ENCODE measurements at places on chromosomes 16 and 17.

- no peak for DNase-seq
Observed at GRCh38 chr16:54241525-54241924, 45.1 kb downstream of the IRX3 start.

- no peak for DNase-seq
Observed at GRCh38 chr16:63978240-63978639, 1143.6 kb downstream of the CDH11 start.

DNA sequence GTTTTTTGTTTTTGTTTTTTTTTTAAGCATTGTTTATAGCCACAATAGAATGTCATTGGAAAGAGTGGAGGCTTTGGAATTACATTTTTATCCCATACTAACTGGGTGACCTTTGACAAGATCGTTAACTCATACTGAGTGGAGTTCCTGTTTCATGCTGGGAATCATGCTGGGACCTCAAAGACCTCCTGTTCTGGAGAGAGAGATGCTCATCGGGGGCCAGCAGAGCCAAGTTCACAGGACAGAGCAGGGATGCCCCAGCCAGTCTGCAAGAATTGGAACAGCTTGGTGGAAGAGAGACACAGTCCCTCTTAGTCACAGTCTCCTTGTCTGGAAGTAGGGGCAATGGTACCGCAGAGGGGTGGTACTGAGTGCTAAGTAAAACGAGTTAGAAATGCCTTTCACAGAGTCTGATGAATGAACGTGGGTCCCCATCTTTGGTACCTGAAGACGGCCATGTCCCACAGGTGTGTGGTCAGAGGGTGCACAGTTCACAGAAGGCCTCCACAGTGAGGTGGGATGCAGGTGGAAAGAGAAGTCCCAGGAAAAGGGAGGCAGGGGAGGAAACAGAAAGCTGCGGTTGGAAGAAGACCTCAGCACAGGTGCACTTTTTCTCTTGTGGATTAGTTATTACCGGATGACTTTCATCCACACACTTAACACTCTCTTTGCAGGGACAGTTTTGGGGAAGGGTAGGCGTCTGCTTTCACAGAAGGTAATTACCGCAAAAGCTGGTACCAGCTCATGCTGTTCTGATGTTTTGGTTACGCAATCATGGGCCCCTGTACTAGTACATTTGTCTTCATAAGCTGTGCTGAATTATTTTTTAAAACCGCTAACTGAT lies 147.8 kb downstream of the PRKCA start:
- DNase-seq, result no peak

- DNase-seq, result no peak
Observed at GRCh38 chr16:1981398-1981836, at the start of gene NOXO1. TSS of gene NOXO1 (minus strand) at chr16:1981469. CDS start at chr16:1981179, 290 bp downstream.
